ENCODE measurements at places on chromosomes 13 and 19.

- no peak for DNase-seq
Observed at GRCh38 chr13:69903081-69903480, 204.5 kb upstream of the ATXN8OS start.

- no peak for DNase-seq
Observed at GRCh38 chr13:63307228-63307627, 1891.6 kb upstream of the PCDH20 start.

- no peak for DNase-seq
Observed at GRCh38 chr19:55673465-55673864, 1.6 kb upstream of the EPN1 start.

GRCh38 chr13:25380741-25381324 lies 9.1 kb downstream of the ATP8A2 start:
- DNase-seq: no peak

GRCh38 chr13:110396476-110396875 lies 89.4 kb downstream of the COL4A2 start:
- no peak for DNase-seq

GRCh38 chr13:50130123-50130946 lies 115.1 kb downstream of the KCNRG start:
- DNase-seq: peak; percentile 71

- no peak for DNase-seq
Observed at GRCh38 chr13:36341718-36342117, 4.5 kb downstream of the SPART start.

- DNase-seq: no peak
Observed at GRCh38 chr19:42229301-42229854, 9.3 kb downstream of the ZNF526 start.

Data from dermis microvascular lymphatic vessel endothelial cell (primary cell).